ENCODE measurements at places on chromosomes 5 and 9. TPM values are rescaled to one million over a fixed set of nuclear protein-coding genes. Genes with fewer than 3 reads are reported as not detected.

DNA sequence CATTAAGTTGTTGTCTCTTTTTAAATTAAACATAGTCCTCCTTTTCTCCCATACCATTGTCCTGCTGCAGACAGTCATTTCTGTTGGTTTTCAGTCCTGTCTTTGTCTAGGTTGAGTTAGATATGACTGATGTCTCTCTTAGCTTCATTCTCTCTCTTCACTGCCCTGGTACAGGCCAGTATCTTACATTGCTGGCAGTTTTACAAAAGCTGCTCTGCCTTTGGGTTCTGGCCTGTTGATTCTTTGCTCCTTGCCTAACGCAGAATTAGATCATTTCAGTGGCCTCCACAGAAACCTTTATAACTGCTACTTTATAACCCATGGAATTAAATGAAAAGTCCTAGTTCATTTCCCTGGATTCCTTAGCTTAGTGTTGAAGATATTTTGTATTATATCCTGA lies 33.7 kb downstream of the GPR21 start:
- no peaks in the 10 kb centered on the region for H3K4me1 ChIP-seq
- no peak overlapping the region for H3K4me3 ChIP-seq
- H3K36me3 ChIP-seq: no peaks in the 10 kb centered on the region
- H3K27me3 ChIP-seq: no peaks in the 10 kb centered on the region
- H3K27ac ChIP-seq: no peak overlapping the region

DNA sequence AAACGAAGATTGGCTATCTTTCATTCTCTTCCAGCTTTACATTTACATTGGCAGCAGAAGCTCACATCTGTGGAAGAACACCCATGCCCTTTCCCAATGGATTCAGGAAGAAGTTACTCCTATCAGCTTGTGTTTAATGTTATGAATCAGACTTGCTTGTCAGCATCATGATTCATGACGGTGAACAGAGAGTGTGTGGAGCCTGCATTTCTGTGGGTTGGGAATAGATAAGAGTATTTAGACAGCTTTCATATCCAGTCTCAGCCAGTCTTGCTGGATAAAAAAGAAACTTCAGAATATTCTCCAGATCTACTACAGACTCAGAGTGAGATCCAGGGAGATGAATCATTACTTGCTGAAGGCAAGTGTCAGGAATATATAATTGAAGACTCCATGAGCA lies 812.9 kb upstream of the ZNF608 start:
- H3K4me3 ChIP-seq: no peak overlapping the region
- H3K27me3 ChIP-seq: no peaks in the 10 kb centered on the region
- no peaks in the 10 kb centered on the region for H3K36me3 ChIP-seq
- peak; percentile 23 for DNase-seq
- H3K27ac ChIP-seq: no peak overlapping the region

The SLC45A2 gene
- not detected for total RNA-seq

The C9orf50 gene
- total RNA-seq: not detected

DNA sequence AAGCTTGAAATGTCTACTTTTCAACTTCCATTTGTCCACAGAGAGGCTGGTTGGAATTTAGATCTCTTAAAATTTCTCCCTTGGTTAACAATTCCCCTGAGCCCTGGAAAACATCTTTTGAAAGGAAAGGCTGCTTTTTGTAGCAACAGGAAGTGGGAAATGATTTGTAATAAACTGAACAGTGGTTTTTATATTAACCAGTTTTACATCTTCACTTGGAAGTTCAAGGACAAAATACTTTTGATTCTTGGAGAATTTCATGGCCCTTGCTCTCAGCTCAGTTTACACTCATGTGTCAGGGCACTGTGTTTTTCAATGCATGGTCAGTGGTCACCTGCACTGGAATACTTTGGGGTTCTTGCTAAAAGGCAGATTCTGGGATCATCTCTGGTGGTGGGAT lies 9.9 kb downstream of the MLANA start:
- H3K27me3 ChIP-seq: no peaks in the 10 kb centered on the region
- H3K4me3 ChIP-seq: no peak overlapping the region
- no peaks in the 10 kb centered on the region for H3K36me3 ChIP-seq
- no peak overlapping the region for H3K27ac ChIP-seq
- H3K4me1 ChIP-seq: no peaks in the 10 kb centered on the region

DNA sequence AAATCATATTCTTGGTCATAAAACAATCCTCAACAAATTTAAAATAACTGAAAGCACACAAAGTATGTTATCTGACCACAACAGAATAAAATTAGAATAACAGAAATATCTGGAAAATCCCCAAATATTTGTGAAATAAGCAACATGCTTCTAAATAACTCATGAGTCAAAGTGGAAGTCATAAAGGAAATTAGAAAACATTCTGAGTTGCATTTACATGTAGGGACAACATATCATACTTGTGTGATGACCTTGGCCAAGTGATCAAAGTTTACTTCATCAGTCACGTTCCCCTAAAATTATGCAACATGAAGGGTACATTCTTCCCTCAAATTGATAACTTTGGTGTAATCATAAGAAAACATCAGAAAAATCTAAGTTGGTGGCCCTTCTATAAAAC lies 64.7 kb downstream of the CSF2 start:
- H3K4me3 ChIP-seq: no peak overlapping the region
- H3K27me3 ChIP-seq: no peaks in the 10 kb centered on the region
- no peak overlapping the region for H3K27ac ChIP-seq
- no peak for DNase-seq

GRCh38 chr9:19270421-19270949 lies 40.0 kb downstream of the DENND4C start:
- no peaks in the 10 kb centered on the region for H3K36me3 ChIP-seq
- H3K27me3 ChIP-seq: no peaks in the 10 kb centered on the region
- no peak for DNase-seq
- no peaks in the 10 kb centered on the region for H3K4me1 ChIP-seq
- no peak overlapping the region for H3K27ac ChIP-seq

The PRRX2 gene
- 1.7 TPM for total RNA-seq

The GABRA1 gene
- not detected for total RNA-seq

GRCh38 chr5:83492331-83492730 lies 20.8 kb downstream of the VCAN start:
- no peak for DNase-seq
- H3K36me3 ChIP-seq: no peaks in the 10 kb centered on the region
- H3K27ac ChIP-seq: no peak overlapping the region

The HOMER1 gene
- total RNA-seq: 1.2 TPM

The FOXD4 gene
- total RNA-seq: 0.41 TPM

DNA sequence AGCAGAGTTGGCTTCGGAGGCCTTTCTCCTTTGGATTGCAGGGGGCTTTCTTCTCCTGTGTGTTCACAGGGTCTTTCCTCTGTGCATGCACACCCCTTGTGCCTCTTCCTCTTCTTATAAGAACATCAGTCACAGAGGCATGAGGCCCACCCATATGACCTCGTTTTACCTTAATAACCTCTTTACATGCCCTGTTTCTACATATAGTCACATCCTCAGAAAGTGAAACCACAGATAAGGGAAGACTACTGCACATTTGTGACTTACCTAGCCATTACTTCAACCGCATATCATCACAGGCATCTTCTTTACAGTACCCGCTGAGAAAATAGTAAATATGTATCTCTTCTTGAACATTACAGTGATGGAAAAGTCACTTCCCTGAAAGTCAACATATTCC lies 204.9 kb upstream of the TARS1 start:
- no peak overlapping the region for H3K27ac ChIP-seq
- no peaks in the 10 kb centered on the region for H3K36me3 ChIP-seq
- no peaks in the 10 kb centered on the region for H3K27me3 ChIP-seq

GRCh38 chr5:6423327-6424109 lies 25.1 kb upstream of the UBE2QL1 start:
- H3K4me1 ChIP-seq: no peaks in the 10 kb centered on the region
- DNase-seq: no peak
- H3K27ac ChIP-seq: no peak overlapping the region
- no peaks in the 10 kb centered on the region for H3K27me3 ChIP-seq
- H3K4me3 ChIP-seq: no peak overlapping the region

DNA sequence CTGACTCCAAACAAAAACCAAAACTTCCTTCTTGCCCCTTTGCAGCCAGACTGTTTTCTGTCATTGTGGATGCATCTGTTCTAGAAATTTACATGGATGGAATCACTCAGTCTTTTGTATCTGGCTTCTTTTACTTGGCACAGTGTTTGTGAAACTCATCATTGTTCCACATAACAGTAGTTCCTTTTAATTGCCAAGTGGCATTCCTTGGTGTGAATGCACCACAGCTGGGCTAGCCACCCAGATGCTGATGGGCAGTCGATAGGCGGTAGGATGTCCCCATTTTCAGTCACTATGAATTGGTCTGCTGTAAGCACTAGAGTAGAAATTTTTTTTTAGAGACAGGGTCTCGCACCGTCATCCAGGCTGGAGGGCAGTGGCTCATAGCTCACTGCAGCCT lies 6.3 kb upstream of the CLPTM1L start:
- H3K4me3 ChIP-seq: no peak overlapping the region
- DNase-seq: no peak
- H3K4me1 ChIP-seq: peaks cover 1% of the 10 kb centered on the region
- no peaks in the 10 kb centered on the region for H3K36me3 ChIP-seq
- H3K27ac ChIP-seq: no peak overlapping the region

GRCh38 chr5:108997720-108998119 lies 250.0 kb downstream of the FER start:
- H3K4me3 ChIP-seq: no peak overlapping the region
- H3K27ac ChIP-seq: no peak overlapping the region

GRCh38 chr9:136569526-136570148 lies 23.8 kb upstream of the NOTCH1 start:
- H3K27ac ChIP-seq: no peak overlapping the region
- H3K27me3 ChIP-seq: no peaks in the 10 kb centered on the region
- no peak for DNase-seq
- no peaks in the 10 kb centered on the region for H3K36me3 ChIP-seq
- no peak overlapping the region for H3K4me3 ChIP-seq

DNA sequence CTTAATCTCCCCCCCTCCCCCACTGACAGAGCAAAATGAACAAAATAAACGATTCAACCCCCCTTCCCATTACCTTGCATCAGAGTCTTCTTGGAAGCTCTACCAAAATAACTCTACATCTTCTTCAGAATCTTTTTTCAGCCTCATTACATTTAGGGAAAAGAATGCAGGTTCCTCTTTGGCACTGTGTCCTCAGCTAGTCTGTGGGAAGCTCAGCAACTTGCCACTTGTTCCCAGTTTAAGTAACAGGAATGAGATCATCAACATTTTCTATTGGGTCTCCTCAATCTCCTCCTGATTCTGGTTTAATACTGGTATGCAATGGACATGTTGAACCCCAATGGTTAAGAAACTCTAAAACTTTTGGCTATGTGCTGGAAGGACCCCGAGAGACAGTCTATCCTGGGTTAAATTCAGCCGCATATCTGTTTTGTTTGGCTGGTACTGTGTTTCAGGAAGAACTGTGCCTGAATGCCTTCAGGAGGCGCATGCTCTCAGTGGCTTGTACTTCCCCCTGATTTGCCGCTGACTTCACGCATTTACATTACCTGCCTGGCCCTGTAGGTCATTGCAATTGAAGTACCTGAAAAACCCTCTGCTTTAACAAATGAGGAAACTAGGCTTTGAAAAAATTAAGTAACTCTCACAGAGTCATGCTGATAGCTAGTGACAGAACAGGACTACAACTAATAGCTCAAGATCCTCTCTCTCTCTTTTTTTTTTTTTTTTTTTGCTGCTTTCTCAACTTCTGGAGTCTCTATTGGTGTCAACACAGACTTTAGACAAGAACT lies 78.1 kb upstream of the HMHB1 start:
- H3K27ac ChIP-seq: no peak overlapping the region
- H3K27me3 ChIP-seq: no peaks in the 10 kb centered on the region
- DNase-seq: no peak
- no peaks in the 10 kb centered on the region for H3K36me3 ChIP-seq

The C9 gene
- 0.50 TPM for total RNA-seq
